ENCODE measurements at places on chromosomes 5 and 9.
A peak's percentile ranks its signal among the peaks of the same experiment; 100 is the strongest.

DNA sequence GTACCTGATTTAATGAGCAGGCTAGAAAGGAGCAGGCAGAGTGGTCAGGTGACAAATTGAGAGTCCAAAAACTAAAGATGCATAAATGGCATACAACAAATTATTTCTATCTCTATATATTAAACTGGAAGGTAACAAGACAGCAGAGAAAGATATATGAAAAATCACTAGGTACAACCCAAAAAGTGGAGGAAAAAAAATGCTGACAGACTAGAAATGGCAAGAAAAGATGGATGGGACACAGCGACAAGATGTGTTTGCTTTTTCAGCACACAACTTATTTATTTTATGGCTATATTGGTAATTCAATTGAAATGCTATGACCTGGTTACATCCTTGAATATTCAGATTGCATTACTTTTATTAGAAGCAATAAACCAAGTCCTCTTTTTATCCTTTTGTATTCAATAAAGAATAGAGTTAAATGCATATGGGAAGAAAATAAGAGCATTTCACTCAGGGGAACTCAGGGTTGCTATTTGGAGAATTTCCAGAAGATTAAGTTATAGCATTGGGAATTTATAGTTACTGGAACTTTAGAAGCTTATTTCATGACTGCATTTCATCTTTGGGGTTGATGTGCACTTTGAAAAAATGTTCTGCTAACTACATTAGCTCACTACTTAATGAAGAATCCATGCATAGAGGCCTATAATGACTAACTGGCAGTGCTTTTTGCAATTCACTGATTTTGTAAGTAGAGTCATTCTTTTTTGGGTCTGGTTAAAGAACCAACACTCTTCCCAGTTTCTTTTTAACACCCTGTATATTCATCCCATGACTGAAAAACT, 566.6 kb upstream of the TUSC1 start:
- no peak for DNase-seq

DNA sequence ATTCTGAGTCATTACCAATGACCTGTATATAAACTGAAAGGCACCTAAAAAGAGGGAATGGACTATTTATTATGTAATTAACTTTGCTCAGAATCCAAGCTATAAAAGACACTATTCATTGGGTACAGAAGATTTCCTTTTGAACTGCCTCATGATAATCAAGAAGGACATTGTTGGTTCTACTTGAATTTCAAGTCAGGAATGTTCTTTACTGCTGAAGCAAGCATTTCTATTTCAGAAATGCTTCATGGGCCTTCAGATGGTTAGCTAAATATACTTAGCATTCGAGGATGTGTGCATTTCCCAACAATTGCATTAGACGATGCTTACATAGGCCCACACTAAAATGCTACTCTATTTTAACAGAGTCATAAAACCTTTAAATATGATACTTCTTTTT, 658.2 kb upstream of the DMAC1 start:
- DNase-seq = no peak

DNA sequence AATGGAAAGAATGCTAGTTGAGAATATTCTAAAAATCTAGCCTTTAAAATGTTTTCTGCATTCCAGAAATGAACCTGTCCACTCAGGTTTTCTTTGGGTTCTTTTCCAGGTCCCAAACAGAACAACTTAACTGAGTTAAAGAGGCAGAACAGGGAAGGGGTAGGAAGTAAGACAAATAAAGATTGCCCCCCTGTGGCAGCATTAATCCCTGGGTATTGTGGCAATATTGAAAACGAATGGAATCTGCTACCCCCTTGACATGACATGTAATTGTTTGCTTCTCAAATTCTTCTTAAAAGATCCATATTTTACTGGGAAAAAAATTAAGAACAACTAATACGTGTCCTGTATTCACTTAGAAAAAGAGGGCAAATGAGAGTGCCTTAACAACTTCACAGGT, 9.3 kb upstream of the RBM22 start:
- DNase-seq = peak; percentile 8

DNA sequence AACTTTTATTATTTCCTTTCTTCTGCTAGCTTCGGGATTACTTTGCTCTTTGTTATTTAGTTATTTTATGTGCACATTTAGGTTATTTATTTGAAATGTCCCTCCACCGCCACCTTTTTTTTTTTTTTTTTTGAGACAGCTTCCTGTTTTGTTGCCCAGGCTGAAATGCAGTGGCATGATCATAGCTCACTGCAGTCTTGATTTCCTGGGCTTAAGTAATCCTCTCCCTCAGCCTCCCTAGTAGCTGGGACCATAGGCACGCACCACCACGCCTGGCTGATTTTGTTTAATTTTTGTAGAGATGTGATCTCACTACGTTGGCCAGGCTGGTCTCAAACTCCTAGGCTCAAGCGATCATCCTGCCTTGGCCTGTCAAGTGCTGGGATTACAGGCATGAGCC, 38.5 kb downstream of the RIC1 start:
- DNase-seq = no peak

DNA sequence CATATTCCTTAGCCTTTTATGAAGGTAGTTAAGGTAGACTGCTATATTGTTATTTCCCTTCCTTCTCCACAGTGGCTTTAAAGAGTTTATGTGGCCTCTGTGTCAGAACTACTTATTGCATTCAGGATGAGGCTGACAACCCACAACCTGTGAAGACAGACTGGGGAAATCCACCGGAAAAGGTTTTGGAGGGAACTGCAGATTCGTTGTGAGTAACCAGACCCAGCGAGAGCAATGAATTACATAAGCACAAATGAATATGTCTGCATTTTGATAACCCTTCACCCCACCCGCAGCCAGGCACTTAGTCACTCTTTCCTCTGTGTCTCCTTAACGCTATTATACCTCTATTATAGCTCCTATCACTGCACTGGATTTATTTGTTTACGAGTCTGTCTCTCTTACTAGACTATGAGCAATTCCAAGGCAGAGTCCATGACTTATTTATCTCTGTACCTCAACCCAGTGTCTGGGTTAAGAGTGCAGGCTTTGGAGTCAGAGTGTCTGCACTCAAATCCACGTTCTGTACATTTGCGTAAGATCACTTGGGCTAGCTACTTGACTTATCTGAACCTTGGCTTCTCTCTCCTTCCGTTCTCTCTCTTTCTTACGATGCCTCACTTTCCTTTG, 19.2 kb downstream of the KCTD16 start:
- peak; percentile 37 for DNase-seq

GRCh38 chr5:966941-967340, 41.7 kb upstream of the NKD2 start:
- DNase-seq = no peak

- DNase-seq = peak; percentile 37
These were observed 324.4 kb downstream of the NDUFS4 start for GRCh38 chr5:53884844-53885243.

- peak; percentile 91 for DNase-seq
These were observed 27.9 kb downstream of the SPRY4 start for GRCh38 chr5:142296914-142297417.

GRCh38 chr5:79630444-79630843, 18.2 kb downstream of the TENT2 start:
- no peak for DNase-seq

DNA sequence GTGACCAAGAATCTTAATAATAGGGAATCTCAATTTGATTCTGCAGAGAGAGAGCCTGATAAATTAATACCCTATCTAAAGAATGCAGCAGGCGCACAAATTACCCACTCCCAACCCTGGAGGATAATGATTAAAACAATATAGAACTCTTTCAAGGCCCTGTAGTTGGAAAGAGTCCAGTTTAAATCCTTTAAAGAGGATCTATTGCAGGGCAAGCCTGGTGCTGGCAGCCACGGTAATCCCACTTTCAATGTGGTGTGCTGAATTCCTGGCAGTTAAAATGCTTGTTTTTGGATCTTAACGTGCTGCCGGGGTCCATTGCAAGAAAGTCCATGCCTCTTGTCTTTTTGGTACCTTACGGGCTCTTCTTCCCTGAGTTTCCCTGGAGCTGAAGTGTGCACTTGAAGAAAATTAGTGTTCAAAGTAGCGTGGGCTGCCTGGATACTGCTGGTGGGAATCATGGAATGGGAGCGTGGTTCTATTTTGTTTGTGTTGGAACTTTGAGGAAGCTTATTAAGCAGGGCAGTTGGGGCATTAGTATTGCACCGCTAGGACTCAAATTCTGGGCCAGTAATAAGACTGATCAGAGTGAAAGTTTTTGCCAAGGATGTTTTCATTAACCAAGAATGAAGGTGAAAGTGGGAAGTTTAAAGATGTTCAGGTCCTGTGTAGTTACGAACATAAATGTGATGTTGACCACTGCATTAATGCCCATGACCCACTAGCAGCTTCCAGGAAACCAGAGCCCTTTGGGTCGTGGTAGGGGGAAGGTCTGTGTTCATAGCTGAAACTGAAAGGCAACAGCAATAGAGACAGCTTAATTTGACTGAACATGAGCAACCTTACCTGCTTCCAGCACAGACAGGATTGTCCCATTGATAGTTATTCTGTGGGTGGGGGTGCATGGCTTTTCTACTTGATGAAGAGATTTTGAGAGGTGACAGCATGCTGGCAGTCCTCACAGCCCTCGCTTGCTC, 20.8 kb downstream of the MARCHF6 start:
- DNase-seq = no peak

DNA sequence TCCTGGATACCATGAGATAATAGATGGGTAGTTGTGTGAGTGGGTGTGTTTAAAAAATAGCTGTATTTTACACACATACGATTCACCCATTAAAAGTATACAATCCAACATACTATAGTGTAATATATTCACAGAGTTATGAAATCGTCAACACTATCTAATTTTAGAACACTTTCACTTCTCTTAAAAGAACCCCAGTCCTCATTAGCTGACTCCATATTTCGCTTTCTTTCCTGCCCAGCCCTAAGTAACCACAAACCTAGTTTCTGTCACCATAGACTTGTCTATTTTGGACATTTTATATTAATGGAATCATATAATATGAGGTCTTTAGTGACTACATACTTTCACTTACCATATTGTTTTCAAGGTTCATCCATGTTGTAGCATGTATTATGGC, 63.8 kb upstream of the S1PR3 start:
- no peak for DNase-seq

DNA sequence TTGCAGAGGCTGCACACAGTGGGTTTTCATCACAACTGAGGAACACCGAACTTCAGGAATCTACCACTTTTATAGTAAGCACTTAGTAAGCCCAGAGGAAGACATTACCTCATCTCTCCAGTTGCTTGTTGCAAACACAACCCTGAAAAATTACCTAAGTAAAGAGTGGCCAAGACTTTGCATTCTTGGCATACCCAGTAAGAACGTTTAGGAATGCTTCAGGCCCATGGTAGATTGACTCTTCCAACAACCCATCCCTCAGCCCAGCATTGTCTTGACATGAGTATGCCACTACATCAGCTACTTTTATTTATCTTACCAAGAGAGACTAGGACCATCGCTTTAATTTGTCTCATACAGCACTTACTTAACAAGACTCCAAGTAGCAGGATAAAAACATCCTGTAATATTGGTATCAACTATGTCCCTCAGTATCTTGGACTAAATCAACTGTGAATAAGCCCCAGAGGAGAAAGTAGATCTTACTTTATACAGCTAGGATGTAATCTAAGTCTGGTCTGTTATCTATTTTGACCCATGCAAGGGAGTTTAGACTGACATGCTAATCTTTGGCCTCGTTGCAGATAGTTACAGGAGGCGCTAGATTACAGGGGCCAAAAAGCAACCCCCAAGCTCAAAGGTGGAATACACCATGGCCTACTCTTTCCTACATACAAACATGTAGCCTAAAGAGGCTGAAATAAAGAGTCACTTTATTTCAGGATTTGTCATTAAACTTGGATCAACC, 114.9 kb downstream of the INVS start:
- peak; percentile 78 for DNase-seq

GRCh38 chr5:157312492-157312891, 46.6 kb downstream of the CYFIP2 start:
- peak; percentile 56 for DNase-seq

- peak; percentile 59 for DNase-seq
These were observed 1.7 kb downstream of the ADAMTS16 start for GRCh38 chr5:5141625-5142525.

DNA sequence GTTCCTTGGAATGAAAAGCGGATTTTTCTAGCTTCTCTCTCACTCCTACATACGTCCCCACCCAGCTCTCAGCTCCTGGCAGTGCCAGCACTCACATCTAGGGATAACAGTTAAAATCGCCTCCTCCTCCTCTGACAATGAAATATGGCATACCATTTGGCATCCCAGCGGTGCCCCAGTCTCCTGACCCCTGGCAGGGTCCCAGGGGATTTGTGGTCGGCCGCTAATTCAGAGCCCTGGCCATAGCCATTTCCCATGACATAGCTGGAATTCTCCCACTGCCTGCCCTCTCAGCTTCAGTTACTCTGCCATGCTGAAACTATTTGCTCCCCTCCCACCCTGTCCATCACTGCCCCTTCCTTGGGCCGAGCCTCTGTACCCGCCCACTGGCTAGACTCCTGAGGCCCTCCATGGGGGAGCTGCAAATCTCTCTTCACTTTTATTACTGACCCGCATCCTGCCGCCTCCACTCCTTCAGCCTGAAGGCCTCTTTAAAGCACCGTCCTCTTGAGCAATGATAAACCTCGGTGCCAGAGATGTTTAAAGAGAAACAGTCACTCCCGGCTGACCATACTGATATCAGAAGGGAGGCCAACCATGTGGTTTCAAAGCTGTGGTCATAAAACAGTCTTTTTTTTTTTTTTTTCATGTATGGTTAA, 139.8 kb downstream of the SLIT3 start:
- peak; percentile 99 for DNase-seq

DNA sequence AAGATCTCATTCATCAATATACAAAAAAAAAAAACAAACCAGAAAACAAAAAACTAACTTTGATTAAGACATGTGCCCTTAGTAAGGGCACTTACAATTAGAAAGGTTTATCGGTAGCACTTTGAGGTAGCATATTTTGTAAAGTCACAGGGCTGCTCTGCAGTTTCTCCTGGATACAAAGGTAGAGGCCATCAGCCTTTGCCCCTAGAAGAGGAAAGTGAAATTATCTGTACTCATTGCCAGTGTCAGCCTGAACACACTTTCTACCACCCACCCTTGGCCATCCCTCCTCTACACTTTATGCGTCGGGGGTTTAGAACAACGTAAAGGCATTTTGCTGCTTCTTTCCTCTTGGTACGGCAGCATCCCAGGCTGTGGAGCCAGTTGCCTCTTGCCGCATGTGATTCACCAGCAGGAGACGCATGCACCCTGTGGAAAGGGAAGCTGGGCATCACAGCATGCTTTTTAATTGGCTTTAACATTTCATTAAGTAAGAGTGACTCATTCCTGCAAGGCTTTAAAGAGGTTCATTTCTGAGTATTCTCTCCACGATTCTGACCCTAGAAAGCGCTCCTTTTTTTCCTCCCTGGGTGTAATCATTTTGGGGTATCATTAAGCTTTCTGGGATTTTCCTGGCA, 84.6 kb downstream of the CEMIP2 start:
- DNase-seq = peak; percentile 44

GRCh38 chr9:132768932-132769905, 99.0 kb downstream of the GTF3C4 start:
- DNase-seq = peak; percentile 49

Measured in AG10803 (cell line).